ENCODE measurements at places on chromosomes 2 and 18.

GRCh38 chr2:36238106-36238505 is 117.5 kb upstream of the CRIM1 start:
- DNase-seq = no peak

DNA sequence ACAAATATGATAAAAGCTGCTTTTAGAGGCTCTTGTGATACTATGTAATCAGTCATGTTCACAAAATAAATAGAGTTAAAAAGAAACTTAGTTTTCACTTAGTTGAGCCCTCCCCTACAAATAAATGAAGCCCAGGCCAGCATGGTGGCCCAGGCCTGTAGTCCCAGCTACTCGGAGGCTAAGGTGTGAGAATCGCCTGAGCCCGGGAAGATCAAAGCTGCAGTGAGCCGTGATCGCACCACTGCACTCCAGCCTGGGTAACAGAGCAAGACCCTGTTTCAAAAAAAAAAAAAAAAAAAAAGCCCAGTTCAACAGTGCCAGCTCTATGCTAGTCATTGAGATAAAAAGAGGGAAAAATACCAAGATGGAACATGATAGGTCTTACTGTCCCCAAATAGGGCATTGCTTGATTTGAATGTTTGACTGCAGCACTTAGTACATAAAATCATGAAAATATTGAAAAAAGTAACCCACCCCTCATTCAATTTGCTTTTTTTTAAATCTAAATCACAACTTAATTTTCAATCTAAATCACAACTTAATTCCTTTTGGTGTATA is 1.5 kb downstream of the ASNSD1 start:
- DNase-seq = no peak

- no peak for DNase-seq
These were observed 675.9 kb downstream of the DPP10 start for GRCh38 chr2:115118306-115118705.

DNA sequence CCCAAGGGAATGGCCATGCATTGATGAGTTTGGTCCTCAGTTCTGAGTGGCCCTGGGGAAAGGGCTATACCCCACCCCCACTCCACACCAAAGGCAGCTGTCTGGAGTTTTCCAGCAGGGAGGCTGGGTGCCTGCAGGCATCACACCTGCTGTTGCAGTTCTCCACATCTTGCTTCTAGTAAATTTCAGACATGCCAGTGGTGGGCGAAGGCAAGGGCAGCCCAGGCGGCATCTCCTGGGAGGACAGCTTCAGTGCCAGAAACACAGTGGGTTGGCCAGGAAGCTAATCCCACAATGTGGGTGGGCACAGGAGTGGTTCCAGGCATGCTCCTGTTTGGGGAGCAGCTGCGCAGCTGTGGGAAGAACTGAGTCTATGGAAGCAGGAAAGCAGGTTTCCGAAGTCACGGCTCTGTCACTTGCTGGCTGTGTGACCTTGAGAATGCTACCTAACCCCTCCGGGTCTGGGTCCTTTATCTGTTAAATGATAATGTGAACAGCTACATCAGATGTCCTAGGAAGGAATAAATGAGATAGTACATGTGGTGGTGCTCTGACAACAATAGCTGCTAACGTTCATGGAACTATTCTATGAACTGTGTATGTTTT is 84.6 kb upstream of the SPTBN1 start:
- no peak for DNase-seq

DNA sequence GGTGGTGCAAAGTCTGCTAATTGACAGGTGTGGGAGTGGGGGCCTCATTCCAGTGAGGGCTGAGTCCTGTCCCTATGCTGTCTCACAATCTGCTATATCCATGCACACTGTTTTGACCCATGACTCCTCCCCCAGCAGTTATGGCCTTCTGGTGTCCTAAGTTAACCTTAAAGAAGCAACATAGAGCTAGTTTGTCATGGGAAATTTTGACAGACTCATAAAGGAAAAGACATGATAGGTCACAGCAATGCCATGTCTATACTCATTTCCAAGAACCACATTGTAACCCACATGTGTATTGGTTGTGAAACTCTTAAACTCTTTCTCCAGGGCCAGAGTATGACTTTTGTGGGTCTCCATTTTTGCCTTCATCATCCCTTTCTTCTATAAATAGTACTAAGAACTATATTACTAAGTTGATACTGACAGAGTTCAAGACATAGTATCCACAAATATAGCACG is 78.2 kb upstream of the SLC1A4 start:
- DNase-seq = no peak

GRCh38 chr2:120279708-120280107 is 27.1 kb downstream of the RALB start:
- peak; percentile 19 for DNase-seq

DNA sequence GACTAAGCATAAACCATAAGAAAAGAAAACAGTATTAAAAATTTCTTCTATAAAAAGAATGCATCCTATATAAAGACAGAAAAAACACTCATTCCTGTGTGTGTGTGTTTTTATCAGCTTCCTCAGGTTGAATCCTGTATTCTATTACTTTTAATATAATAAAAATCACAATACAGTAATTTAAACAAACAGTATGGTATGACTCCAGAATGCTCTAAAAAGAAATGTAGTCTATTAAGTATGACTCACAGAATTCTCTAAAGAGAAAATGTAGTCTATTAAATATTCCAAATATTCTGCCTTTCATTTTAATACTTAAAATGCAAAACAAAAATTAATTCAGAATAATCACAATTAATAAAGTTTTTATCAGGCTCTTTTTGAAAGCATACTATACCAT is 19.8 kb downstream of the CCDC88A start:
- DNase-seq = no peak
